ENCODE measurements at places on chromosomes 3 and 15.

GRCh38 chr3:194876403-194877095 is 190.9 kb downstream of the FAM43A start:
- DNase-seq = no peak

DNA sequence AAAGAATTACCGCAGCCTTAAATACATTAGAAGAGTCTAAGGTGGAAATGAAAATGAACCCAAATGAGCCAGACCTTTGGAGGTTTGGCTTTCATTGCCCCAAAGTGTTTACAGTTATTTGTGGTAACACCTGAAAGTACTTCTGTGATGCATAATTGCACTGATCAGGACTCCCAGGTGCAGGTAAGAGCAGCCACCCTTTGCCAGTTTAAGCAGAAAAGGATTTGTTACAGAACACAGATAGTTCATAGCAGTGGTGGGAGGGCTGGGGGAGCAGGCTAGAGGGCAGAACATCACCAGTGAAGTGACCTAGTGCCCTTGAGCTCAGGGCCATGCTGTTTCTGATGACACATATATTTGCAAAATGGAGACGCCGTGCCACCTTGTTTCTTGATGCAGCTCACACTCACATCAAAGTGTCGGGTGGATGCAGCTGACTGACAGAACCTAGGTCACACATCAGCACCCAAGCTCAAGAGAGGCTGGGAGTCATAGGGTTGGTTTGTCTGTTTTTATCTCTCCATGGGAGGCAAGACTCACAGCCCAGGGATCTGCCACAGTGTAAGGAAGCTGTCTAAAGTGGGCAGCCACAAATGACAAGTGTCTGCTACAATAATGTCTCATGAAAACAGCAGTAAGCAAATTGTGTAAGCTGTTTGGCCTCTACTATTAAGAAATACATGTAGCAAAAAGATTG is 49.1 kb downstream of the NEK11 start:
- DNase-seq = no peak

DNA sequence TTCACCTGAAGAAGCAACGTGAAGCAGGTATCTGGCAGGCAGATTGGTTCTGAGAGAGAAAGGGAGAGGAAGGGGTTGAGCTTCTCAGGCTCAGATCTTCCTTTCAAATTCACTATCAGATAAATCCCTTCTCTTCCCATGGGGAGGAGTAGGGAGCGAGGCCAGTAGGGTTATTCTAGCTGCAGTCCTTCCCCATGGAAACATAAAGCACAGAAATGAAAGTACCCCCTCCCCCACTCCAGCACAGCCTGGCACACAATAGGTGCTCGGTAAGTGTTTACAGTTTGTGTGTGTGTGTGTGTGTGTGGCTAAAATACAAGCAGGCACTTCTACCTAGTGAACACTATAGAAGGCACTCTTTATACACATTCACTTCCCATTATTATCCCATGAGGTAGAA is 20.8 kb upstream of the VPS8 start:
- DNase-seq = no peak

- no peak for DNase-seq
These were observed 117.3 kb upstream of the SLC7A14 start for GRCh38 chr3:170703121-170703588.
